Lower leg skin (tissue), 4 donors: ENCODE measurements at places on chromosomes 3 and 15. TPM values are rescaled to one million over a fixed set of nuclear protein-coding genes. Genes with fewer than 3 reads are reported as not detected.
A peak's percentile ranks its signal among the peaks of the same experiment; 100 is the strongest.

GRCh38 chr15:82045892-82046665, at the start of gene MEX3B:
Gene MEX3B (minus strand): TSS chr15:82046018. CDS start chr15:82045705, 313 bp downstream.
- peak; percentile 99 for DNase-seq

DNA sequence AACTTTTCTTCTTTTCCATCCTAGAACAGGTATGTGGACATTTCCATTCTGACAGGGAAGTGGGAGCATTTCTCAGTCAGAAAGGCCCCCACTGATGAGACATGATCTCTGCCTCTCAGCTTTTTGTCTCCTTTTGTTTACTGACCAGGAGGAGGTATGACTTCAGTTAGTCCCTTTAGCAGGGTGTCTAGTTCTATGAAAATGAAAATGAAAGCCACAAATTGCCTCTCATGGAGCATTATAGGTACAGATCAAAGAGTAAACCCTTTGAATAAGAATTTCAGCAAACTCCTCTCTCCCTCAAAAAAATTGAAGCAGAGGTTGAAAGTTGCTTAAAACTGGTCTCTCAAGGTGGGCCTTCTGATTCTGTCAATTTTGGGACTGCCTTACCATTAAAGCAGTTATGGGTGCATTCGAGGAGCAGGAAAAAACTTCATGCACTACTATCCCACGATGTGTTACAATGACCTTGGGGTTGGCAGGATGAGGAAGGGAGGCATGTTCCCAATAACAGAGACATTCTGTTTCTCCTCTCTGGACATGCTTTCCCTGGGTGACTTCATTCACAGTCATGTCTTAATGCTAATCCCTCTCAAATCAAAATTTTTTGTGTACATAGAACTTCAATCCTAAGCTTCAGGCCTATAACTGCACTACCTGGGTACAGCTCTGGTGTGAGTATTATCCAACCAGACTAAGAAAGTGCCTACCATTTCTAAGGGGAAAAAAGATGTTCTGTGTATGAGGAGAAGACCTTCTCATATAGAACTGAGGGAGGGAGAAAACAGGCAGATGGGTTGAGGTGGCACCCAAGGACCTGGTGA, 50.6 kb upstream of the TBC1D23 start:
- DNase-seq, result no peak

DNA sequence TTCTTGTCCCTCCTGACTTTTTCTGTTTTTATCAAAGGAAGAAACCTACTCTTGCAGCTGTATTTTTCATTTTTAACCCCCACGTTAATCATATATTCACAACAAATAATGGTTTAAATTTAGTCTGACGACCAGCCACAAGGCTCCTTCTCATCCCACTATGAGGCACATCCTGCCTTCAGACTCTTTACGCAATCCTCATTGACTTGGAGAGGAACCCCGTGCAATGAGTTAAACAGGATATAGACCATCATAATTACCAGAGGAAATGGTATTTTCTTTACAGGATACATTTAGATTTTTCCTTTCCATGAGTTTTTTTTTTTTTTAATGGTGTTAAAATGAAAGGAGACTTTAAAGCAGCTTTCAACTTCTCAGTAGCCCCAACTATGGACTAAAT, 68.5 kb downstream of the WWTR1 start:
- DNase-seq, result no peak

The C2CD4A gene
- total RNA-seq, result not detected

The TICRR gene
- total RNA-seq, result 0.78 TPM

- DNase-seq, result peak; percentile 92
Measured at GRCh38 chr15:75452364-75452864, 924 bp upstream of the SIN3A start.

DNA sequence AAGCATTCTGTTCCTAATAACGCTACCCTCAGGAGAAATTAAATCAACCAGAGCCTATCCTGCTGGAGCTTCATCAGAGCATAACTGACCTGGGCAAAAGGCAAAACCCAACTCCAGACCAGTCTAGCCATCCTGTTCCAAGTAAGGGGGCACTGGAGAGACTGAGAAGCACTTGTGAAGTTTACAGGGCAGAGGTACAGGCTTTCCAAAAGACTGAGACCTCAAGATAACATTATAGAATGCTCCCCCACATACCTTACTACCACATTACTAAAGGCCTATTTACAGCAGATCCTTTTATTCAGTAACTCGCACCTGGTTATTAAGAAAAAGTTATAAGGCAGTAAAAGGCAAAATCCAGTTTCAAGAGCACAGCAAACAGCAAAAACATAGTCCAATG, 35.5 kb downstream of the RFX7 start:
- DNase-seq, result no peak
